ENCODE measurements at places on chromosomes 11 and 22.

- no peak for DNase-seq
Measured at GRCh38 chr22:26541167-26541819, 29.0 kb upstream of the TFIP11 start.

DNA sequence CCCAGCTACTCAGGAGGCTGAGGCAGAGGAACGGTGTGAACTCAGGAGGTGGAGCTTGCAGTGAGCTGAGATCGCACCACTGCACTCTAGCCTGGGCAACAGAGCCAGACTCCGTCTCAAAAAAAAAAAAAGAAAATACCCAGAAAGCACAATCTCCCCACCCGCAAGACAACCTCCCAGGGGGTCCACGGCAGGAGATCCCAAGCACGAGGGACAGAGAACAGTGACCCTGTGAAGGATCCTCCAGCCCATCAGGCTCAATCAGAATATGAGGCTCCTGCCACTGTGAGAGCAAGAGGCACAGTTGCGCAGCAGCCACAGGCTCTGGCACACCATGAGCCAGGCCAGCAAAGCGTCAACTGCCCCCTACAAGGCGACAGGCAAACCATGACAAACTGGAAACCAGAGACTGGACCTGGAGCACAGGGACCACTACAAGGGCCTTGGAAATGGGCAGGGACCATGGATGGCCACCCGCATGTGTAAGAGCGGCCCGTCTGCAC lies 164.8 kb upstream of the GRK3 start:
- no peak for DNase-seq

DNA sequence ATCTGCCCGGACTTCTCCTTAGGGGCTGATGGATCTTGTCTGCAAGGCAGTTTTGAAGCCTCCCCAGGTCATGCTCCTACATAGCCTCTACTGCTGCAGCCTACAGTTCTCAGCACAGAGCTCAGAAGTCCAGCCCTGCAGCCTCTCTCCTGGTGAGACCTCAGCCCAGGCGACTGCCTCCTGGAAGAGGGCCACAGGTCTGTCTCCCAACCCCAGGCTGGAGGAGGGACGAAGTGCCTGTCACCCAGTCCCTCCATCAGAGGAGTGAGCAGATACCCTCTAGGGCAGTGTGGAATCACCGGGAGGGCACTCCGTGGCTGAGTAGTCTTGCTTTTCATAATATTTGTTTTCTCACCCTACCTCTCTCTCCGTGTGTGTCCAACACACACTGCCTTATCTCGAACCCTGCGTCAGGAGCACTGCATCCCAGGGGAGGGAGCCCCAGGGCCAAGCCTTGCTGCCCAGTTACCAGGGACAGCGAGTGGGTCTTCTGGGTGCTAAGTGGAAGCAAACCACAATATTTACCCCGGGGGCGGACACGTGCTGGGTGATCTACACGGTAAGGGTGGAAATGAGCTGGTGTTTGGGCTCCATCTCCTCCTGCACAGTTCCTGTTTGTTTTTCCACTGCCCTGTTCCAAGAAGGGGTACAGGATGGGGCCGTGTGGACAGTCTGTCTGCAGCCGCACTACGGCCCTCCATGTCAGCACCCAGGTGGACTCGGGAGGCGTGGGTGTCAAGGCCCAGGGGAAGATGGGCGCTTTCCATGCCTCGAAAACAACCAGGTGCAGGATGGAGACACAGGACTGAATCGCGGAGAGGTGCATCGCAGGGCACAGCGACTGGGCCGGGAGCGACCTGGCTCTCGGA lies 133.7 kb upstream of the HSD17B12 start:
- no peak for DNase-seq

DNA sequence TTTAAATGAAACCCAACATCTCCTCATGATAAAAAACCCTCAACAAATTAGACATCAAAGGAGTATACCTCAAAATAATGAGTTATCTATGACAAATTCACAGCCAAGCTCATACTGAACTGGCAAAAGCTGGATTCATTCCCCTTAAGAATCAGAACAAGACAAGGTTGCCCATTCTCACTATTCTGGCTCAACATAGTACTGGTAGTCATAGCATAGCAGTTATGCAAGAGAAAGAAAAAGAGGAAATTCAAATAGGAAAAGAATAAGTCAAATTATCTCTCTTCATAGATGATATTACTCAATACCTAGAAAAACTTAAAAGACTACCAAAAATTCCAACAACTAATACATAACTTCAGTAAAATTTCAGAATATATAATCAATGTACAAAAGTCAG lies 29.4 kb upstream of the XKR3 start:
- no peak for DNase-seq

- DNase-seq = no peak
Measured at GRCh38 chr22:45708145-45708544, 36.5 kb downstream of the ATXN10 start.

DNA sequence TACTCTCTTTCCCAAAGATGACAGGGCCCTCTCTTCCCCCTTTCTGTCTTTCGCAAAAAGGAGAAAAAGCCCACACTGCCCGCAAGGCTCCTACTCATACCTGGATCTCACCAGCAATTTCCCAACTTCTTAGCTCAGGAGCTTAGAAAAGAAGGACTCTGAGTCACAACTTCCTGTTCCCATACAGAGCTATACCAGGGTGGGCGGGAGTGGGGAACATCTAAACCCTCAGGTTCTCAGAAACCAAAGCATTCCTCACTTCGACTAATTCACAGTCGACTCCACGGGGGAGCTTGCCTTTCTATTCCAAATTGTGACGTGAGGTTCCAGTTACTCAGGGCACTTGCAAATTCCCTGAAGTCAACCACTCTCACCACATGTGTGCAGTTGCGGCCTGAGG lies 61.9 kb downstream of the MTNR1B start:
- no peak for DNase-seq

GRCh38 chr11:72446929-72447769 lies 12.8 kb upstream of the CLPB start:
- DNase-seq = no peak

DNA sequence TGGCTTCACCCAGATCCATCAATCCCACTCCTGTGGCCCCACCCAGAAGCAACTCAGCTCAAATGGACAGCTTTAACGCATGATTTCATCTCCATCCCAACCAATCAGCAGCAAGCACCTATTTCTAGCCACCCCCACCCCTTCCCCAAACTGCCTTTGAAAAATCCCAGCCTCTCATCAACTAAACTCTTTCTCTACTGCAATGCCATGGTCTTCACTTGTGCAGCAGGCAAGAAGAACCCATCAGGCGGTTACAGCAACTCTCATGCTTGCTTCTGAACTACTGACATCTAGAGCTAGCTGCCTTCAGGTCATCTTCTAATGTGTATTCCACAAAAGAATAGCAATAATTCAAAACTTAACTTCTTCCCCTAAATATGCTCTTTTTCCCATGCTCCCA lies 42.1 kb upstream of the STK33 start:
- DNase-seq = no peak

DNA sequence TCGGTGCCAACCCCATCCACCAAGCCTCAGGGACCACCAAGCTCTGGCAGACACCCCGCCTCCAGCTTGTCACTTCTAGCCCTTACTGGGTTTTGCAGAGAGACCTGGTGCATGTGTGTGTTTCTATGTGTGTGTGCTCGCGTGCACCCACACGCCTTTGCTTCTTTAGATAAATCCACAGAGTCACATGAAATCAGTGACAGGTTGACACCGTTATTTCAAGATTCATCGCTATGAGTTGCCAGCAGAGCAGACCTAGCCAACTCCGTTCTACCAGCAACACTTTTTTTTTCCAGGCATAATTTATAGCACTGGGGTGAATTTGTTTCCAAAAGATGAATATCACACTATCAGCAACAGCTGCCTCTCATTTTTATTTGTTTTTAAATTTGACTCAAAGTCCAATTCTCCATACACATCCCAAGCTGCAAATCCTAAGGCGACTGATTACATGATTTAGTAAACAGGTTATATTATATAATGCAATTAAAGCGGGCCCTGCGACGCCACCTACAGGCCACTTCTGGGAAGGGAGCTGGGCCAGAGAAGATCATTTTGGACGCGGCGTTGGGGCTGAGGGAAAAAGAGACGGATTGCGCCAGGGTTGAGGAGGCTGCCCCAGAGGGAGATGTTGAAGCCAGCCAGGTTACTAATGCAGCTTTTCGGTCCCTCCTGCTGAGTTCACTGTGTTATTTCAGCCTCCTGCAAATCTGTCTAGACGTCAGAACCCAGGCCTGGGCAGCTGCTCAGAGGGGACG lies 150.5 kb downstream of the FEZ1 start:
- peak; percentile 35 for DNase-seq

DNA sequence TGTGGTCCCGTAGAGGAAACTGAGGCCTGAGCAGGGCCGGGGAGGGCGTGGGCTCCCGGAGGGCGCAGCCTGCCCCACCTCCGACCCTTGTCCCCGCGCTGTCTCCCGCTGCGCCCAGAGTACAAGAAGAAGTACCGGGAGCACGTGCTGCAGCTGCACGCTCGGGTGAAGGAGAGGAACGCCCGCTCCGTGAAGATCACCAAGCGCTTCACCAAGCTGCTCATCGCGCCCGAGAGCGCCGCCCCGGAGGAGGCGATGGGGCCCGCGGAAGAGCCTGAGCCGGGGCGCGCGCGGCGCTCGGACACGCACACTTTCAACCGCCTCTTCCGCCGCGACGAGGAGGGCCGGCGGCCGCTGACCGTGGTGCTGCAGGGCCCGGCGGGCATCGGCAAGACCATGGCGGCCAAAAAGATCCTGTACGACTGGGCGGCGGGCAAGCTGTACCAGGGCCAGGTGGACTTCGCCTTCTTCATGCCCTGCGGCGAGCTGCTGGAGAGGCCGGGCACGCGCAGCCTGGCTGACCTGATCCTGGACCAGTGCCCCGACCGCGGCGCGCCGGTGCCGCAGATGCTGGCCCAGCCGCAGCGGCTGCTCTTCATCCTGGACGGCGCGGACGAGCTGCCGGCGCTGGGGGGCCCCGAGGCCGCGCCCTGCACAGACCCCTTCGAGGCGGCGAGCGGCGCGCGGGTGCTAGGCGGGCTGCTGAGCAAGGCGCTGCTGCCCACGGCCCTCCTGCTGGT lies 1.9 kb downstream of the NLRP6 start:
- DNase-seq = peak; percentile 62

- peak; percentile 1 for DNase-seq
Measured at GRCh38 chr11:67281552-67282150, 7.5 kb upstream of the ANKRD13D start.

DNA sequence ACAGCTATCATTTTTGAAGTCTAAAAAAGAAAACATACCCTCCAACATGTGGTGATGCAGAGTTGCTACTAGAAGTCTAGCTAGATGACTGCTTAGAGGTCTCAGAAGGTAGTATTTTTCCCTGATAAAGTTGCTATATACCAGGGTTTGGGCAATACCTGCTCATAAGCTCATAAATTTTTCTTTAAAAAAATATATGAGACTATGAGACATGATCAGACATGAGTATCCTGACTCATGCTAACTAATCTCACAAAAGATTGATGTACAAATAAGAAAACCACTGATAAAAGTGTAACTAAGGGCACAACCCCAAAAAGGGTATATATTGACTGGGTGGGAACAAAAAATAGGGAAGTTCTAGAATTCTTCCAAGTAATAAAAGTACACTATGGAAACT lies 740.9 kb downstream of the METTL15 start:
- no peak for DNase-seq

GRCh38 chr11:696955-697491 lies 1.4 kb downstream of the TMEM80 start:
- no peak for DNase-seq

GRCh38 chr11:62702246-62702645 lies 5.0 kb downstream of the BSCL2 start:
- no peak for DNase-seq

- no peak for DNase-seq
Measured at GRCh38 chr11:124080327-124081001, 34.8 kb upstream of the VWA5A start.

DNA sequence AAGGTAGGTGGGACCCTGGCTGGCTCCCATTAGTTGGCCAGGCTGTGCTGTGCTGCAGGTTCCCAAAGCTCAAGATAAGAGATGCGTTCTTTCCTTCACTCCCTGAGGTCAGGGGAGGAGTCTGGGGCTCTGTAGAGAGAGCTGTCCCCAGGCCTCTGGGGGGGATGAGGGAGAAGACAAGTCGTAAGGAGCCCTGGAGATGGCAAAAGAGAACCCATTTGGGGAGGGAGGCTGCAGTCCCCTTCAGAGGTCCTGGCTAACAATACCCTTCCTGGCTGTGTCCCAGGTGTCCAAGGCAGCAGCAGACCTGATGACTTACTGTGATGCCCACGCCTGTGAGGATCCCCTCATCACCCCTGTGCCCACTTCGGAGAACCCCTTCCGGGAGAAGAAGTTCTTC lies 916 bp downstream of the GNG3 start:
- DNase-seq = no peak

Data from stimulated activated CD4-positive, alpha-beta T cell treated with anti-CD3 and anti-CD28 coated beads, Interleukin-4, amount 100 ng/mL, for 1 hour (primary cell).